Naive thymus-derived CD8-positive, alpha-beta T cell (primary cell): ENCODE measurements at places on chromosomes 4 and X.

- peak; percentile 22 for DNase-seq
Measured at GRCh38 chr4:146029939-146030710, 91.5 kb upstream of the ZNF827 start.

DNA sequence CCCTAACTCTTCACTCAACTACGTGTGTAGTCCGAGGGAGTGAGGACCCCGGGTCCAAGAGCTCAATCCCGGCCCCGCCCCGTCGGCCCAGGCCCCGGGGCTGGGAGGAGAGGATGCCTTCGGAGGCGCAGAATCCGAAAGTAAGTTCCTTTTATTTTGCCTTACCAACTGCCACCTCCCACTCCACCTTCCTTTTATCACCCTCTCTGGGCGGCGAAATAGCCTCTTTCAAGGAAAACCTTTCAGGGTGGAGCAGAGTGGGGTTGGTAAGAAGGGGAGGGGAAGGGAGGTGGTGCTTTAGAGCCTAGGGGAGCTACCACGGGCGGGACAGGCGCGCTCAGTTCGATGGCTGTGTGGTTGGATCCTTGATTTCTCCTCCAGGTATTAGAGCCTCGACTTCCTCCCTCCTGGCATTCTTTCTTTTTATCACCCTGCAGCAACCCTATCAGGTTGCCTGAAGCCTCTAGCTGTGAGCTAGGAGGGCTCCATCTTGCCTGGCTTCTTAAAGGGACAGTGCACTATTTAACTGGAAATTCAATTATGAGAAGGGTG, 191.2 kb downstream of the RRAGB start:
- no peak for DNase-seq

DNA sequence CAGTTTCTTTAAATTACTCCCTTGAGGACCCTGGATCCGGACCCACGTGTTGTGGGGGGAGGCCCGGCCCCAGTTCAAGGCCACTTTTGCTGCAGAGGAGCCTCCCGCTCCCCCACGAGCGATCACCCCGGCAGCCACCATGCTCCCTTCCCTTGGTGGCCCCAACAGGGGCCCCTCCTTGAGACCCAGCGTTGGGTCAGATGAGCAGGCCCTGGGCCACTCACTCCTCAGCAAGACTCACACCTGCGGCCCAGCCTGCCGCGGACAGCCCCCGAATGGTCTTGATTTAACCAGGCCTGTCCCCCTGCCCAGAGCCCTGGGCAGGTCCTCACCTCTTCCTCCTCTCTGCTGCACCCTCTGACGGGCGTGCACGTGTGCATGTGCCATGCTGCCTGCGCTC, 4.3 kb downstream of the CPLX1 start:
- DNase-seq, result no peak

GRCh38 chr4:74794382-74795010, at the start of gene BTC:
Gene BTC, minus strand, starts transcription at chr4:74794523. Its CDS starts 198 bp downstream, at chr4:74794325.
- no peak for DNase-seq

GRCh38 chrX:13499736-13500135, 69.7 kb upstream of the EGFL6 start:
- no peak for DNase-seq

GRCh38 chrX:71871367-71871766, 39.3 kb upstream of the NHSL2 start:
- DNase-seq, result no peak
